ENCODE measurements at places on chromosomes 6 and 20. TPM values are rescaled to one million over a fixed set of nuclear protein-coding genes. Genes with fewer than 3 reads are reported as not detected.

GRCh38 chr6:3359101-3359752 is 97.6 kb downstream of the SLC22A23 start:
- peaks cover 19% of the 10 kb centered on the region for H3K27me3 ChIP-seq
- no peak overlapping the region for H3K4me3 ChIP-seq
- DNase-seq = no peak
- H3K4me1 ChIP-seq = peaks cover 13% of the 10 kb centered on the region

DNA sequence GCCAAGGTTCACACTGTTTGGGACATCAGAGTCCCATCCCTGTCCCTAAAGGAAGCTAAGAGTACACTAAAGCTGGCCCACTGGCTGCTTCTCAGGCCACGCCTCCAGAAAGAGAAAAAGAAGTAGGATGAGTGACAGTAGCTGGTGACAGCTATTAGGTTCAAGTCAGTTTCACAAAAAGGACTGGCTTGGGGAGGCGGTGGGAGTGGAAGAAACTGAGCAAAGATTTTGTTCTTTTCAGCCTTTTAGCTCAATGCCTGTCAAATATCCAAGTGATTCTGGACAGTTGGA is 374.7 kb downstream of the ZFAND3 start:
- no peak overlapping the region for H3K4me3 ChIP-seq
- no peak for DNase-seq
- no peaks in the 10 kb centered on the region for H3K27me3 ChIP-seq
- H3K27ac ChIP-seq = no peak overlapping the region

- H3K4me3 ChIP-seq = no peak overlapping the region
- H3K27ac ChIP-seq = no peak overlapping the region
- H3K27me3 ChIP-seq = peaks cover 21% of the 10 kb centered on the region
- no peaks in the 10 kb centered on the region for H3K36me3 ChIP-seq
These were observed 177.8 kb downstream of the LY86 start for GRCh38 chr6:6766230-6766905.

DNA sequence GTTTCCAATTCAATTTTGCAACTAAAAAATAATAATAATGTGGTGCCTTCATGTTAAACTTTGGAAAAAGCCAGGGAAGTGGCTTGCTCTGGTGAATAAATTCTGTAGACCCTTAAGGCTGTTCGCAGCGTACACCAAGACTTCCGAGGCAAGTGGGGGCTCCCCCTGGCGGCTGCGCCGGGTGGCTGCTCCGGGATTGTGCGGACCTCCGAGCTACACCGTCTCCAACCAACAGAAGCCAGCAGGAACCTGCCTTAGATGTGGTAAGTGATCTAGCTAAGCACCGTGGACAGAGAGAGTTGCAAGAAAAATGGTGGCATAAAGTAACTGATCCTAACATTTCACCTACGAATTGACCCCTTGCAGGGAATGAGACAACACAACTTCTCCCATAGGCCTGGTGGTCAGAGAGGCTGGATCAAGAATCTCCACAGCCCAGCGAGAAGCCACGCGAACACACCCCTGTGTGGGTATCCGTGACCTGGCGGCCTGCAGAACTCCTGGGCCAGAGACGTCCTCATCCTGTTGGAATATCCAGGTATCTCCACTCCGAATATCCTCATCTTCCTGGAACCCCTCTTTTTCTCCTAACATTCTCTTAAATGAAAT is 69.6 kb downstream of the TBXT start:
- no peak overlapping the region for H3K27ac ChIP-seq
- no peak overlapping the region for H3K4me3 ChIP-seq
- no peaks in the 10 kb centered on the region for H3K4me1 ChIP-seq

MPIG6B gene
- not detected for total RNA-seq
